C1 segment of cervical spinal cord (tissue), 14 donors: ENCODE measurements at places on chromosomes 4 and X.
A peak's percentile ranks its signal among the peaks of the same experiment; 100 is the strongest.

DNA sequence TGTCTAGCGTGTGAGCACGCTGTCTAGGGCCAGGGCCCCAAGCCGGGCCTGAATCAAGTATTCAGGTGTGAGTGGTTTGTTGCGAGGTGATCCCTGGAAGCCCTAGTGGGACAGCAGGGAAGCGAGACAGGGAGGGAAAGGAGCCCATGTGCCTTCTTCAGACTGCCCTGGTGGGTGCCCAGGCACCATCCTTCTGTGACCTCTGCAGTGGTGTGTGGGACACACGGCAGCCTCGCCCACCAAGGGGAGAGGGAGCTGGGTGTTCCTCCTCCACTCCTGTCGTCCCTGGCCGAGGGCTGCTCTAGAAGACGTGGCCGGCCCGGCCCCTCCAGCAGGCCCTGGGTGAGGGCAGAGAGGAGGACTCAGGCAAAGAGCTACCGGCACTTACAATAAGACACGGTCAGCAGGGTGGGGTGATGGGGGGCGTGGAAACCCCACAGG, 47.4 kb downstream of the HTRA3 start:
- no peak for DNase-seq

- DNase-seq, result no peak
Observed at GRCh38 chr4:21845663-21846062, 102.9 kb downstream of the KCNIP4 start.

DNA sequence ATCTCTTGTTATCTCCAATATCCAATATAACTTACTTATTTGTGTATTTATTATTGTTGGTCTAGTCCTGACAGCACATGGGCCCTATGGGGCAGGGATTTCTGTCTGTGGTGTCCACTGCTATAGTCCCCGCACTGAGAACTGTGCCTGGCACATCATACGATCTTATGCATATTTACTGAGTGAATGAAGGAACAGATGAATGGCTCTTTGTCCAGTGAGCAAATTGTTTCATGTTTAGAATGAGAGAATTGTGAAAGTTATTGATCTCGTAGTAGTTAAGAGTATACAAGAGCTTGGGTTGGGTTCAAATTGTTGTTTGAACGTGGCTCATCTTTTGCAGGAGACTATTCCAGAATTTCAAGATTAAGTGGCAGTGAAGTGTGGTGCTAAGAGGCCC, 96.1 kb upstream of the SLC34A2 start:
- no peak for DNase-seq

DNA sequence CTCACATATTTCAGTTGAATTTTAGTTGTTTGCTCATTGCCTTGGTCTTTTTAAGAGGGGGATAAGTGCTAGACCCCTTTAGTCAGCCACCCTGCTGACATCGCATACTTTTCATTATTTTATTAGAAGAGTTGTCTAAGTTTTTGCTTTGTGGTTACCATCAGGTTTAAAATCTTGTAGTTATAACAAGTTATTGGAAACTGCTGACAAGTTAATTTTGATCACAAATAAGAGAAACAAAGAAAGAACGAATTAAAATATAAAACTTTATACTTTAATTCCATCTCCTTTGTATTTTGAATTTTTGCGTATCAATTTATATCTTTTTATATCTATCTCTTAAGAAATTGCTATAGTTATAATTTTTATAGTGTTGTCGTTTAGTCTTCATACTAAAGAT, 679.7 kb downstream of the TECRL start:
- DNase-seq, result no peak

GRCh38 chrX:43633757-43634156, 22.3 kb upstream of the MAOA start:
- DNase-seq, result no peak

GRCh38 chr4:8205241-8205707, 6.2 kb downstream of the SH3TC1 start:
- DNase-seq, result peak; percentile 10

GRCh38 chrX:129359269-129359668, 164.0 kb downstream of the SMARCA1 start:
- DNase-seq, result no peak

DNA sequence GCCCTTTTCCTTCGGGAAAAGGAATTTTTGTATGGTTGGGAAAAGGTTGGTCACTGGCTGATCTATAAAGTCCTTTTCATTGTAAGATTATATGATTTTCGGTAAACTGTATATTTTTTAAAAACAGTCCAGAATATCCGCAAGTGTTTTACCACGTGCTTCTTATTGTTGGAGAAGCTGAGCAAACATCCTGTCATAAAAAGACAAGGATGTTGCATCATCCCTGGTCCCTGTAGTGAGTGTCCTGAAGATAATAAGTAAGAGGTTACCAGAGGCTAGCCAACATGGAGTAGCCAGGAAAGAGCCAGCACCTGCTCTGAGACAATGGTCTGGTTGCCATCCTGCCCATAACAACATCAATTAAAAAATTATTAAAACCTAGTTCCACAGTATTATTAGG, 5.1 kb downstream of the CXCL9 start:
- no peak for DNase-seq

DNA sequence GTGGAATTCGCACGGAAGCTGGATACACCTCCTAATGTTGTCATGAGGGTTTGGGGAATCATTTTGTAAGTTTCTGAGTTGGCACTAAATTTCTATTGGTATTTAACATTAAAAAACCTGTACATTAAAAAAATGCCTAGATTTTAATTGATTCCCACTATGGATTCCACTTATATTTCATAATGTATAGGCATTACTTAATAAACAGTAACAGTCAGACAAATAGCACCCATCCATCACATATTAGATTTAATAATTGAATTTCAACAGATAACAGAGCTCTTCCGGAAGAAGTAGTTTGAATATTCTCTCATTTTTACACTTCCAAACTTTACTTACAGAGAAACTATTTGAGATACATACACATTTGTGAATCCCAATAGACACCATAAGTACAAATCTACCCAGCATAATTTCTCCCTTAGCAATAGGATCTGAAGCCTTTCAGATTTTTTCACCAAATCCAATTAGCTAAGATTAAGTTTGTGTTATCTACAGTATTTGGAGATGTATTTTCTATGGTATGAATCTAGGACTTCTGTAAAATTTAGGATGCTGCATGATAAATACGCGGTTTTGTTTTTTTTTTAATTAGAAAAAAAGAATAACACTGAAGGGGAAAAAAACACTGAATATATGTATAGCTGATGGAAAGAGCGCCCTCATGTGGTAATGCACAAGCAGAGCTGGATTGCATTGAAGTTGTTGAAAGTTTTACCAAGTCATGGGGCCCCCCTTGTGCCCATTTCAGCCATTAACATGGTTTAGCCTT, 12.2 kb upstream of the ODAM start:
- DNase-seq, result no peak

DNA sequence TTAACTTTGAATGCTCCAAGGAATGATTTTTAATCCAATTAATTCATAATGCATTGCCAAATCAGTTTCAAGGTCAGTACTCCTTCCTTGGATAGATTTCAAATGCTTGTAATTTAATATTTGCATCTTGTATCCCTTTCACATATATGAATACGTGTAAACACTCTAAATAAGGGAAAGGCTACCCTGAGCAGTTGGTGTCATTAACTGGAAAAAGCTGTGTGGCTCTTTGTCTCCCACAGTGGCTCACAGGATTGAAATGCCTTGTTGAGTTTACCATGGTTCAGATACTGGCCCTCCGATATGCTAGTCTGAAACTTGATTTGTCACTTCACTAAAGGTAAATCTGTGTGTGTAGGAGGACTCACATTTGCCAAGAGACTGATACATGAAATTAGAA, 16.7 kb upstream of the ACOT9 start:
- no peak for DNase-seq

DNA sequence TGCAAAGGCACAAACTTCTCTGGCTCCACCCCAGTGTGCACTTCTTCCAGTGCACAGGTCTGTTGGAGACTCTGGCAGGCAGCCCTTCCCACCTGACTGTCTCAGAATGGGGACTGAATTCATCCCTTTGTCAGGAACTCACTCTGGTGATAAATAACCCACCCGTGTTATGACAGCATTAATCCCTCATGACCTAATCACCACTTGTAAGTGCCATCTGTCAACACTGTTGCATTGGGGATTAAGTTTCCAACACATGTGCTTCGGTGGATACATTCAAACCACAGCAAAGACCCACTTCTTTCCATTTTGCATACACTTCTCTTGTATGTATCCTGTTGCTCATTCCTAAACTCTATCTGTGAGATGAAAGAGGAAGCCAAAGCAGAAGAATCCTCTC, 1002.9 kb upstream of the IGFBP7 start:
- DNase-seq, result no peak

- no peak for DNase-seq
Observed at GRCh38 chr4:47334652-47335051, 128.8 kb downstream of the COMMD8 start.

DNA sequence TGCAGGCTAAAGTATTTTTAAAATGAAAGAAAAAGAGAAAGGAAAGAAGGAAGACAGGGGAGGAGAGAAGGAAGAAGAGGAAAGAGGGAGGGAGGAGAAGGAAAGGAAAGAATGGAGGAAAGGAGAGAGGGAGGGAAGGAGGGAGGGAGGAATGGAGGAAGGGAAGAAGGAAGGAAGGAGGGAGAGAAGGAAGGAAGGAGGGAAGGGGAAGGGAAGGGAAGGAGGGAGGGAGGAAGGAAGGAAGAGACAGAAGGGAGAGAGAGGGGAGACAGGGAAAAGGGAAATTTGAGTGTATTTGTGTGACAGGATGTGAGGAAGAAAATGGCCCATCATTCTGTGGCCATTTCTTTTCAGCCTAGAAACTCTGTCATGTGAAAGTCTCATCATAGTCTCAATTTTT, 14.9 kb upstream of the PLAC1 start:
- DNase-seq, result no peak

DNA sequence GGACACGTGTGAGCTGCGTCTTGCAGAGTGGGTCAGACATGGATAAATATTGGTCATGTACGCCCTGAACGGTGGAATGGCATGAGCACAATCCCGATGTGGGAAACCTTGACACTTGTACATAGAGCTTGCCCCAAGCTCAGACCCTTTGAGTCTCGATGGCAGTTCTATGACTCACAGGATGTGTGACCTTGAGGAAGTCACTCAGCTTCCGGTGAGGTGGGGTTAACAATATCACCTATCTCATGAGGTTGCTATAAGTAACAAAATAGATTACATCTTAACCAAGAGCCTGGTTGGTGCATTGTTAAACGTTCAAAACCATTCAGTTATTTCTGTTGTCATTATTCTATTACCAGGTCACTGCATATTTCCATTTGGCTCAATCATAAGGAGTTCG, 109.1 kb upstream of the TBL1X start:
- no peak for DNase-seq

DNA sequence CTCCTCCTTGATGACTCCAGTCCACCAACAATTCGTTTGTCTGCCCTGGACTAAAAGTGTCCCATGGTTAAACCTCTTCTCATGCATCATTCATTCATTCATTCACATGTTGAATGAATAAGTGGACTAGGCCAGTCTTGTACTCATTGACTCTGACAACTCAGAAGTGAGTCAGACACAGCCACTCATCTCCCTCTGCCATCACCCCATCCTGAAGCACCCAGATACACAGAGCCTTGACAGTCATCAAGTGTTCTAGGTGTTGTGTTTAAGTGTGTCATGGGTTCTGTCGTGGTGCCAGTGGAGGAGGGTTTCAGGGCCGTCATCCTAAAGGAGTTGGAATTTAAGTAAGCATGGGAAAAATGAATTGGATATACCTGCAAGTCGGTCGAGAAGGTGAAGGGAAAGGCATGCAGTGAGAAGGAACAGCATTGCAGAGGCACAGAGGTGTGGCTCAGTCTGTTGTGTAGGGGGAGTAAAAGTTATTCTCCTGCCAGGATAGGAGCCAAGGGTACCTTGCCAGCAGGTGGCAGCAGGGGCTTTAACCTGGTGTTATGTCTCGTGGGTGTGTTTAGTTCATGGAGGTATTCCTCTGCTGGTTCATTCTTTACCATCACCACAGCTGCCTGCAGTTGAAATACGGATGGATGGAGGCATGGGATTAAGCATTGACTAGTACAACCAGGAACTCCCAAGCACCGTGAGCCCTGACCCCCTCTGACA, 18.3 kb downstream of the MAGED2 start:
- DNase-seq, result no peak

DNA sequence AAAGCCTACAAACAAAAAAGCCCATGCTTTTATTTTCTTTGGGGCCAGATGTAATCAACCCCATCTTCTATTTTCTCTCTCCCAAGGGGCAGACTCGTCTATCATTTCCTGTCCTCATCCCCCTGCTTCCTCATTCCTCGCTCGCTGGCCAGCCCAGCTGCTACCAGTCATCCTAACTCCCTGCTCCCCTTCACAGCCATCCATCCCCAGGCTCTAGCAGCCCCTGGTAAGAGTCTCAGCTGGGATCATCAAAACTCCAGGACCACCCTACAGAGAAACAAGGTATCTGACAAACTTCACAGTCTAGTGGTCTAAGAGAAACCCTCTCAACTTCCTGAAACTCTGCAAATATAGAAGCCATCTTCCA, 23.6 kb downstream of the SH3KBP1 start:
- no peak for DNase-seq

DNA sequence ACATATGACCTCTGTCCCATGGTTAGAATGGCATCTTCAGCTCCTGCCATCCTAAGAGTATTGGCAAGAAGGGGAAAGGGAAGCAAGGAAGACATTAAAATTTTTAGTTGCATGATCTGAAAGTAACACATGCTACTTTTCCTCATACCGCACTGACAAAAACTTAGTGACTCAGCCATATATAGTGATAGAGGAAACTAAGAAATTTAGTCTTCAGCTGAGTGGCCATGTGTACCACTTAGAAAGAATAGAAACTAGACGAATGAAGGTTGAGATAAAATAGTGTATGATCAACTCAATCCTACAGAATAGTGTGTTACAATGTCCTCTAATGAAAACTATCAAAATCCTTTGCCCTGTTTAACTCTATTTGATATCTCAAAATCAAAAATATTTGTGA, 164.1 kb downstream of the PPP3CA start:
- DNase-seq, result no peak

GRCh38 chr4:45741897-45742296, 382.0 kb downstream of the GABRG1 start:
- DNase-seq, result no peak

DNA sequence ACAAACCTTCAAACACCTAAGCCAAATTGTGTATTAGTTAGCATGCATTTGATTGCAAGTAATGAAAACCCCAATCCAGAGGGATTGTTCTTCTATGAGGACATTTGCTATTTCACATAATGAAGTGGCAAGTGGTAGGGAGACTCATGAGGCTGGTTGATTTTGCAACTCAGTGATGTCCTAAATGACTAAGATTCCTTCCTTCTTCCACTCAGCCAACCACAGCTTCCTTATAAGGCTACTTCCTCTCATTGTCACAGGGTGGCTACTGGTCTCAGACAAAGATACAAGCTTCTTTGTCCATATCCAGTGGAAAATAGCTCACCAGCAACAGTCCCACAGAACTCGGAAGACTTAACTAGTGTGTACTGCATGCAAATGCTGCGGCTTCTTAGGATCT, 5.3 kb upstream of the OTC start:
- DNase-seq, result no peak

GRCh38 chr4:139734201-139734874, 68.7 kb downstream of the MGST2 start:
- DNase-seq, result no peak

GRCh38 chr4:173436771-173437265, 37.9 kb upstream of the SCRG1 start:
- no peak for DNase-seq

- DNase-seq, result no peak
Observed at GRCh38 chr4:126012691-126013290, 698.0 kb downstream of the FAT4 start.
